NCI-H526 (cell line): ENCODE measurements at places on chromosomes 7 and 10.
A peak's percentile ranks its signal among the peaks of the same experiment; 100 is the strongest.

DNA sequence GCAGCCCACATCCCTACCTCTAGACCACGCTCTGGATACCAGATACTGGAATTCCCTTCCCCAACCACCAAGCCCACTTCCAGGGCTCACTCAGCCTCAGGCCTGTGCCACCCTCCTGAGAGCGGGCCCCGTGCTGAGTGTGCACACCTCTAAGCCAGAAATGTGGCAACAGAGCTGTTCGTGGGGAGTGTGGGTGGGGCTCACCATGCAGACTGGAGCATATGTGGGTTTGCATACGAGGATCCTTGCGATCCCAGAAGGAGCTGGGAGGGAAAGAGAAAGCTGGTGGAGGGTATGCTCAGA lies 13.0 kb upstream of the LIMK1 start:
- no peak for DNase-seq

GRCh38 chr10:117241541-117242462 lies 888 bp downstream of the SLC18A2 start:
- peak; percentile 43 for DNase-seq

GRCh38 chr10:24425151-24425550 lies 216.2 kb downstream of the KIAA1217 start:
- no peak for DNase-seq

DNA sequence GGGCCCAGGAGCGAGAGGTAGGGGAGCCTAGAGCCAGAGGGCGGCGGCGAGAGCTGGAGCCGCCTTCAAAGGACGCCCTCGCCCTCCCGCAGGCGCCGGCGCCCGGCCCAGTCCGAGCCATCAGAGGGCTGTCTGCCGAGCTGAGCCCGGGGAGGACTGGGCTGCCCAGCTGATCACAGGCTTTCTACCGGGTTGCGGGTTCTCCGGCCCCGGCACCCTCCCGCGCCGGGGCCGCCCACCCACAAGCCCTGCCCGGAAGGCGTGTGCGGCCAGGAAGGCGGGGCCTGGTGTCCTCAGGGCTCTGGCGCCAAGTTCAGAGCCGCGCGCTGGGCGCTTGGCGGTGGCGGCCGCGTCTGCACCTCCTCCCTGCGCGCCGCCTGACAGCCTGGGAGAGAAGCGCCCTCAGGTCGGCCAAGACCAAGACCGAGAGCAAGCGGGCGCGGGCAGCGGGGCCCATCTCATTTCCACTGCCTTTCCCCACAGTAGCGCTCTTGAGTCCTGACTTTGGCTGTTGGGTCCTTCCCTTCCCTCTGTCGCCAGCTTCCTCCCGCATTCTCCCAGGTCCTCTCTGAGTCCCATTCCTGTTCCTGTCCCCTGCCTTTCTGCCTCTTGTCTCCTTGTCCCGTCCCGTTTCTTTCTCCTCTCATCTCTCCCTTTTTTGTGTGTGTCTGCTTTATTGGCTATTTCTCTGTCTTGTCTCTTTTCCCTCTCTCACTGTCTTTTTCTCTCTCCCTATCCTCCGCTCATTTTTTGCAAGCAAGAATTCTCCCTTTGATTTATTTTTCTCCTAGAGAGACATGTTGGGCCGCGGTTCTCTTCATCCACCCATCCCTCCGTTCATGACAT lies 60.6 kb upstream of the MSMB start:
- peak; percentile 63 for DNase-seq

DNA sequence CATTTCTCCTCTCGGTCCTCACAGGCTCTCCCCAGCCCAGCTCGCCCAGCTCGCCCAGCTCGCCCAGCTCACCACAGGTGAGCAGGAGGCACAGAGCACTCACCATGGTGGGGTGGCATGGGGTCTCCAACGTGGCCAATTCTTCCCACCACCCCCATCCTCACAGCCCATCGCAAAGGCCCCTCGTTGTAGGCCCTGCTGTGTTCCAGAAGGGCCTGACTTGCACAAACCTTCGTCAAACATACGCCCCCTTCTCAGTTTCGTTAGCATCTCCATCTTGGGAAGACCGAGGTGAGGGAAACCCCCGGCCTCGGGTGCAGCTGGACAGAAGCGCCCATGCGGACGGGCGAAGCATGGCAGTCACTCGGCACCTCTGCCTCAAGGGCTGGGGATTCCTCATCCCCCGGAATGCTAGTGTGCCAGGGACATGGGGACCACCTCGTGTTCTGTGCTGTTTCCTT lies 304.6 kb downstream of the TNS3 start:
- no peak for DNase-seq

DNA sequence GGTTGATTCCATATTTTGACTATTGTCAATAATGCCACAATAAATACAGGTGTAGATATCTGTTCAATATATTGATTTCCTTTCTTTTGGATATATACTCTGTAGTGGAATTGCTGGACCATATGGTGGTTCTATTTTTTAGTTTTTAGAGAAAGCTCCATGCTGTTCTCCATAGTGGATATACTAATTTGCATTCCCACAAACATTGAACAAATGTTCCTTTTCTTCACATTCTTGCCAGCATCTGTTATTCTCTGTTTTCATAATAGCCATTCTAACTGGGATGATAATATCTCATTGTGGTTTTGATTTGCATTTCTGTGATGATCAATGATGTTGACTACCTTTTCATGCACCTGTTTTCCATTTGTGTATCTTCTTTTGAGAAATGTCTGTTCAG lies 973.7 kb downstream of the REEP3 start:
- no peak for DNase-seq

- DNase-seq: no peak
Measured at GRCh38 chr10:46548498-46549090, 7.9 kb downstream of the GPRIN2 start.

DNA sequence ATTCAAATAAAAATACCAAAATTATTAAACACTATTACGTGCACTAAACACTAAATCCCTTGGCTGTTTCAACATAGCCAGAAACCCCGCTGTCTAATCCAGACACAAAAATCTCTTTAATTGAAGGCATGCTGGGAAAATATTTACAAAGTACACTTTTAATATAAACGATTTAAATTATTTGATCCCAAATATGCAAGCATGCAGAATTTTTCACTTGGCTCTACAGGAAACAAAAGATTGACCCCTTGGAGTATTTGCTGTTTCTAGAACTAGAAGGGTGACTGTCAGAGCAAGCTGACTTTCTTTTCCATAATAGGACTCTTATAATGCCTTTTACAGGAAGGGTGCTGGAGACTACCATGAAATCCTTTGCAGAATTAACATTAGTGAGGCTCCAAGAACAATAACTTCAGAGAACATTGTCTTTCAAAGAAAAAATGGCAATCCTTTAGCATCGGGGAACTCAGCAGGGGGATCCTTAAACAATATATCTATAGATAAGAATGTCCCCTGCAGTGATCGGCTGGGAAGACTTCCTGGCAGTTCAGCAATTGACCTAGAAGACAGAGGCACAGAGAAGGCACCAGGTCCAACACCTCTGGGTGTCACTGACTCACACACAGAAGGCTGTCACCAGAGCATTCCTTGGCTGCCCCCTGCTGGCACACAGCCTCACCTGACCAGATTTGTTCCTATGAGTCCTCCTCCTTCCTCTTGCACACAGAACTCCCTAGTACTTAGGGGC lies 55.8 kb upstream of the MRLN start:
- DNase-seq: peak; percentile 1

GRCh38 chr7:88355011-88355410 lies 48.3 kb upstream of the STEAP4 start:
- DNase-seq: no peak

DNA sequence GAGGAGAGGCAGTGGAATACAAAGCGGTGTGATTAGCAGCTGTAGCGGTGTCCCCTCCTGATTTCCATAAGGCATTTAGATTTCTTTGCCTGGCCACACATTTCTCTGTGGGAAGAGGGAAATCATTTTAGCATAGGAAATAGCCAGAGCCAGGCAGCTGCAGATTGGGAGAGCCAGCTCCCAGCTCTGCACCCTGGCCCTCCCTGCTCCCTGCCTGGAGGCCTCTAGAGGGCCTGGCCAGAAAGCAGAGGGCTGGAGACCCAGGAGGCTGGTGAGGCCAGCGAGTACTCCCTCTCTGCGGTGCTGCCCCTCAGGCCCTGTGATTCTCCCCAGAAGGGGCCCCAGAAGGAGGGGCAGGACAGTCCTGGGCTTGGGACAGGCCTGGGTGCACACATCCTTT lies 85.7 kb downstream of the C10orf105 start:
- DNase-seq: peak; percentile 91

GRCh38 chr7:142927085-142927745 lies 6.3 kb downstream of the TRPV5 start:
- DNase-seq: no peak

DNA sequence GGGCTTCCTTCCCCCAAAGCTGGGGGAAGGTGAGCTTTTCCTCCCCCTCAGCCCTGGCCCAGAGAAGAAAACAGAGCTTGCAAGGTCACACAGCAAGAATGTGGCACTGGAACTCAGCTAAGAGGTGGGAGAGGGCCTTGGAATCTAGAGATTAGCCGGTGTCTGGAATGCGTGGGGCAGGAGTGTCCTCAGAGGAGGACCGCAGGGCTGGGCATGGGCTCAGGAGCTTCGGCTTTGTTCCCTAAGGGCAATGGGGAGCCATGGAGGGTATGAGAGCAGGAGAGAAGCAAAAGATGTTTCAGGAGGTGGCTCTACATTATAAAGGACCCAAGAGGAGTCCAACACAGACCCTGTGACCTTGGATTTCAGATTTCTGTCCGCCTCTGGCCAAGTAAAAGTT lies 127.2 kb upstream of the TNRC18 start:
- DNase-seq: no peak

- no peak for DNase-seq
Measured at GRCh38 chr7:1978656-1979590, 253.8 kb downstream of the MAD1L1 start.

DNA sequence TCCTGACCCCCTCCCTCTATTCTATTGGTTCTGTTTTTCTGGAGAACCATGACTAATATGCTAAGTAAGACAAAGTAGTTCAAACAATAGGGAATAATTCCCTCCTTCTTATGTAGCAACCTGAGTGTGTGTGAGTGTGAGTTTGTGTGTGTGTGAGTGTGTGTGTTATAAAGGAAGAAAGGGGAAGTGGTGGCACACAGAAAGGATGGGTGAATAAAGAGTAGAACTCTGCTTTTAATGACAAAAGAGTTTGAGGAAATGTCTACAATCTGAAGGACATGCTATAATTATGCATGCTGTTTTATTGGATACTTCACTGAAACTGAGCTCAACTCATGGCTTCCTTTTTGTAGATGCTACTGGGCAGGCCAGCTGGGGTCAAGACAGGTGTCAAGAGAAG lies 489.5 kb downstream of the REEP3 start:
- DNase-seq: no peak

DNA sequence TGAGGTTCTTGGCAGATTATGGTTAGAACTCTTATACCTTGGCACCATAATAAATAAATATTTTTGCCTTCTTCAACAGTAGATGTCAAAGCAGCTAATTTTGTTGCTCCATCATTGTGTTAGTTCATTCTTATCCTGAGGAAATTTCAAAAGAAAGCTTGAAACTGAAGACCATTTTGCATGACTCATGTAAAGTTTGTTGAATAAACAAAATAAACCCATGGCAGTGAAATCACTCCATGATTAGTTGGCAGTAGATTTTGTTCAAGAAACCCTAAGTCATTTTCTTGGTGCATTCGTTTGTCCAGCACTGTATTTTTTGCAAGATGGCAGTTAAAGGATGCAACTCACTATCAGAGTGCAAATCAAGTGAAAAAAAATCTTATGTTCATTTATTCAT lies 91.6 kb downstream of the HECW1 start:
- DNase-seq: no peak

DNA sequence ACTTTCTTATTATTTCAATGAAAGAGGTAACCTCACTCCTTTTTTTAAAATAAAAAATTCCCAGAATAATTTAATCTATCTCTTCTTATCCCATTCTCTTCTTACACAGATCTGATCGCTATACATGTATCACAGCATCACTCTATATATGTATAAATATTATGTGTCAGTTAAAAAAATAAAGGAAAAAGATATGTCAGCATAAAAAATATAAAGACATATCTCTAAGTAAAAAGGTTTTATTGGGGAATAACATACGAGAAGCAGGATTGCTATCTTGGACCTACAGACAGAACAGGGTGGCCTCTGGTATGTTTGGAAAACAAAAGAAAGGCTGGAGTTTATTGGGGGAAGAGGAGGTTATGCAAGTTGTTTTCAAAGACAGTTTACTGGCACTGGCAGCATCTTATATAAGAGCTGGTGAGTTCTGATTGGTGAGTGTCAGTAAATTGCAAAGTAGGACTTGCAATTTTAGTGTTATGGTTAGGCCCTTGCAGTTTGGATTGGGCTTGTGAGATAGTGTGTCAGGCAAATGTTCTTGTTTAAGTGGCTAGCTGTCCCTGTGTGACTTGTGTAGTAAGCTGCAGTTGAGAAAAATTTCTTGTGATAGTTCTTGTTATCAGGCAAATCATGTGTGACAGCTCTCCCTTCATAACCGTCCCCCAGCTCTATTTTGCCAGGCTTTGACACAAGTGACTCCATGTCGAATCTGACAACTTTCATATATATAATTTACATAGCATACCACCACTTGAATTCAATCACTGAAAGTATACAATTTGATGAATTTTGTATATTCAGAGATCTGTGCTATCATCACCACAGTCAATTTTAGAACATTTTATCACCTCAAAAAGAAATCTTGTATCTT lies 118.2 kb downstream of the HBP1 start:
- no peak for DNase-seq

- DNase-seq: no peak
Measured at GRCh38 chr7:26930201-26930600, 65.8 kb upstream of the SKAP2 start.

DNA sequence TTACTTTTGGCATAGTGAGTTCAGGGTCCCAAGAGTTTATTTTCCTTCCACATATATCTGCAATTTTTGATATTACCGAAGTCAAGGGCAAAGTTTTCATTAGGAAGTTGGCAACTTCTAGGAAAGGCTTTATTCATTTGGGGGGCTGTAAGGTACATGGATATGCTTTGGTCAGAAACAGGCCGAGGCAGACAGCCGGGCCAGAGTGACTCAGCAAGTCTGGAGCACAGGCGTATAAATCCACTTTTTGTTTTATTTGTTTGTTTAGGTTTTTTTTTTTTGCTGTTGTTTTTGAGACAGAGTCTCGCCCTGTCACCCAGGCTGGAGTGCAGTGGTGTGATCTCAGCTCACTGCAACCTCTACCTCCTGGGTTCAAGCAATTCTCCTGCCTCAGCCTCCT lies 3.7 kb downstream of the ZNF680 start:
- no peak for DNase-seq

DNA sequence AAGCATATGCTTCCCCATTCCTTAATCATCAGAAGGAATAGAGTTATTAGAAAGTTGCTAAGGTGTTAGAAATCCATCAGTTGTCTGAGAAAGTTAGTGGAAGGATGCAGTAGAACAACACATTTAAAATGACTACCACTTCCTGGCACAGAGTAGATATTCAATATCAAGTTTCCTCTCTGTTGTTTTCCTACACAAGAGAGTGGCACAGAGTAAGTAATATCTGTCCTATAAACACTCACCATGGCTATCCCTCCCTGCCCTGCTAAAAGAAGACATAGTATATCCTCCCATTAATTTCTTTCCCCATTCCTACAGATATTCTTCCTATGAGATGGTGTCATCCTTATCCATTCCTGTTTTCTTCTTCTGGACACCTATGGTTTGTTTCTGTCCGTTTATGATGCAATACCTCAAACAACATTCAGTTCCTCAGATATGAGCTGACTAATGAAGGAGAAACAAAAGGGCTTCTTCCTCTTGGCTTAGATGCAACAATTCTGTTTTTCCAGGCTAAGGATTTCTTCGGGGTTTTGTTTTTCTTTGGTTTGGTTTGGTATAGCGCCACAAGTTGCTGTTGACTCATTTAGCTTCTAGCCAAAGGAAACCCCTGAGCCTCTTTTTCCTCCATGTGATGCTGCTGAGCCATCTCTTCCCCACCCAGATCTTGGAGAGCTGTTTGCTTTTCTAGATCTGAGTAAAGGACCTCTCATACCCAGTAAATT lies 32.9 kb upstream of the BPGM start:
- DNase-seq: no peak

- no peak for DNase-seq
Measured at GRCh38 chr10:8453587-8453986, 399.1 kb downstream of the GATA3 start.
